ENCODE measurements at places on chromosomes 5 and 9.

DNA sequence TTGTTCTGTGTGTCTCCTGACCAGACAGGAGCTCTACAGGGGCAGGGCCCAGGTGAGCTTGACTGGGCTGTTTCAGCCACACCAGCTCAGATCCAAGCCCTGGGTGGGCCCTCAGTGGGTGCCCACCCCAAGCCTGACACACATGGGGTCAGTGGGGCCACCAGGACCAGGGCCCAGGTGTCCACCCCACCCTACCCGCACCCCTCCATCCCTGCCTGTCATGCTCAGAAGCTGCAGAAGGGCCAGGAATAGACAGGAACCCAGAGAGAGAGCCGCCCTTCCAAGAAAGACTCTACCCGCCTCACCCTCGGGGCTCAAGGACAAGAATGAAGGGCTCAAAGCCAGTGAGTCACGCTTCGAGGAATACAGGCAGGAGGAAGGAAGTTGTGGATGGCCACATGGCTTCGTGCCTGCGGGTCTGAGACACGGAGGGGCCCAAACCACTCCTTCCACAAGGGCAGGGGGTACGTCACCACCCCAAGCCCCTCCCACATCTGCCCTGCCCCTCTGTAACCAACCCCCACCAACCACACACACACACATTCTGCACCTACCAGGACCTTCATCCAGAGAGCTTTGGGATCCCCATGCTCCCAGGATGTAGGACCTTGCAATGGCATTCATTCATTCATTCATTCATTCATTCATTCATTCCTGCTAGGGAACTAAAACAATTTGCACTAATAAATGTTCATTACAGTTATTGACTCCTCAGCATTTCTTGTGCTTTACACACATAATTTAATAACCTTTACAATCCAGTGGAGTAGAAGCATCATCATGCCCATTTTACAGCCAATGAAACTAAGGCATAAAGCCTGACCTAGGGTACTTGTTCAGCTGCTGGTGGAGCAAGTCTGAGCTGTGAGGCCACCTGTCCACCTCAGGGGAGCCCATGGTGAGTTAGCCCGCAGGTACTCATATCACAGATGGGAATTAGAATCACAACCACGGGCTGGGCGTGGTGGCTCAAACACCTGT, 55.9 kb upstream of the STXBP1 start:
- DNase-seq, result no peak

DNA sequence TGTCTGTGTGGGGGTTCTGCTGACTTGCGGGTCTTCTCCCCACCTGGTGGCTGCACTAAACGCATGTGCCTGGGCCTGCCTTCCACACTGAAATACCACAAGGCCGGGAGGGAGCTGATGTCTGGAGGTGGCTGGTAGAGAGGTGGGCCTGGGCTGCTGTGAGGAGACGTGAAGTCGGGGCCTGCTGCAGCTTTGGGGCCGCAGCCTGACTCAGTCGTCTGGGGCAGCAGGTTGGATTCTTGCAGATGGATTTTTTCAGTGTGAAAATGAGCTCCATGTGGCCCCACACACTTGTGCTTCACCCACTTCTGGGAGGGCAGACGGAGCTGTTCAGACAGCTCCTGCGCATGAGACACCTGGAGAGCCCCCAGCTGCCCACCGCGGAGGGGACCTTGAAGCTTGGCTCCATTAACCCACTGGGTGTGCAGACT, 29.3 kb downstream of the COL5A1 start:
- no peak for DNase-seq

GRCh38 chr9:81877047-81877446, 51.2 kb upstream of the SPATA31D4 start:
- no peak for DNase-seq

- no peak for DNase-seq
These were observed 127.7 kb downstream of the CPLANE1 start for GRCh38 chr5:37121465-37121864.

- DNase-seq, result no peak
These were observed 74.1 kb downstream of the BNC2 start for GRCh38 chr9:16796304-16796825.

DNA sequence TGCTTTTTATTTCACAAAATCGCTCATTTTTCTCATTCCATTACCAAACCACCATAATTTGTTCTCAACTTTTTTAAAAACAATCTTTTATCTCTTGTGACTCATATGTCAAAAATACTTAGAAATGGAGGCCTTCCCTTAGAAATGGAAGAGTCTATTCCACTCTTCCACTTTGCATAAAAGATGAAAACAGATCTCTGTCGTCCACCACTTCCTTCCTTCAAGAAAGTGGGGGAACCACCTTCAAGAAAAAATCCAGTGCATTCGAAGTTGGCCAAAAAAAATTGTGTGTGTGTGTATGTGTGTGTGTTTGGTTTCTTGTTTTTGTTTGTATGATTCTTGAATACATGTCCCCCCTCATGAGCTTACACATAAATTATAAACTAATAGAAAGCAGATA, 628.8 kb upstream of the DMAC1 start:
- DNase-seq, result no peak

GRCh38 chr5:119332208-119332607, 23.6 kb upstream of the TNFAIP8 start:
- DNase-seq, result no peak

DNA sequence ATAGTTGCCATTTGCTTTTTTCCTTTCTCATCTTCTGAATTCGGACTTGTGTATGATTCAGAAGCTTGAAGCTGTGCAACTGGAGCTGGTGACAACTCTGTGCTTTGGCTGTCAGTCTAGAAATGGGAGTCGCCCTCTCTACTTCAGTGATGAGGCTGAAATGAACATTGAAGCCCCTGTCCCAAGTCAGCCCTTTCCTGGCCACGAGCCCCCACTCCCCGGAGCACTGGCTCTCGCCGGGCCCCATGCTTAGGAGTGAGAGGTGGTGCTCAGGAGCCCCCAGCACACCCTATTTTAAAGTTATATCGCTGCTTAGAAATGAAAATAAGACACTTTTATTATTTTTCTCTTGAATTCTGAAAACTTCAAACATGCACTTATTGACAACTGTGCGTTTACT, 66.0 kb downstream of the PSMB7 start:
- no peak for DNase-seq

- no peak for DNase-seq
These were observed 8.9 kb downstream of the DNLZ start for GRCh38 chr9:136354592-136355085.

DNA sequence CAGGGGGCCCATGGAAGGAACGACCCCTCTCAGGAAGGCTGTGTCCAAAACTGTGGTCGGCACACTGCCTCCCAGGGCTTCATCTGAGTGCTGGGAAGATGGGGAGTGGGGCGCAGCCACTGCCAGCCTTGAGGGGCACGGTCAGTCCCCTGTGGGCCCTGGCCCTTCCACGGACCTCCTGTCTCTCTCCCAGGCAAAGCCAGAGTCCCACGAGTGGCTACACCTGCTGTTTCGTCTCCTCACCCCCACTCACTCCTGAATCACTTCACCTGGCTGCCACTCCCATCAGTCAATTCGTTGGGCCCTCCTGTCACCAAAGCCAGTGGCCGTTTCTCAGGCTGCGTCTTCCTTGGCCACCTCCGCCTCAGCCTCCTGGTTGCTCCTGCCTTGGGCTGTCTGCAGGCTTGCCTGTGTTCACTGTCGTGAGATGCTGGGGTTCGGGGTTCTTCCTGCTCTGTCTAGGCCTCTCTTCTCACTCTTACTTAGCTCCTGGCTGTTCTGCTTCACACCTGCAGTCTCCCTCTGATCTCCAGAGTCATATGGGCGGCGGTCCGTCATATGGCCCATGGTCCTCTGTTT, 58.8 kb upstream of the RNF130 start:
- no peak for DNase-seq

- DNase-seq, result no peak
These were observed 22.5 kb upstream of the CCL21 start for GRCh38 chr9:34732478-34732877.

DNA sequence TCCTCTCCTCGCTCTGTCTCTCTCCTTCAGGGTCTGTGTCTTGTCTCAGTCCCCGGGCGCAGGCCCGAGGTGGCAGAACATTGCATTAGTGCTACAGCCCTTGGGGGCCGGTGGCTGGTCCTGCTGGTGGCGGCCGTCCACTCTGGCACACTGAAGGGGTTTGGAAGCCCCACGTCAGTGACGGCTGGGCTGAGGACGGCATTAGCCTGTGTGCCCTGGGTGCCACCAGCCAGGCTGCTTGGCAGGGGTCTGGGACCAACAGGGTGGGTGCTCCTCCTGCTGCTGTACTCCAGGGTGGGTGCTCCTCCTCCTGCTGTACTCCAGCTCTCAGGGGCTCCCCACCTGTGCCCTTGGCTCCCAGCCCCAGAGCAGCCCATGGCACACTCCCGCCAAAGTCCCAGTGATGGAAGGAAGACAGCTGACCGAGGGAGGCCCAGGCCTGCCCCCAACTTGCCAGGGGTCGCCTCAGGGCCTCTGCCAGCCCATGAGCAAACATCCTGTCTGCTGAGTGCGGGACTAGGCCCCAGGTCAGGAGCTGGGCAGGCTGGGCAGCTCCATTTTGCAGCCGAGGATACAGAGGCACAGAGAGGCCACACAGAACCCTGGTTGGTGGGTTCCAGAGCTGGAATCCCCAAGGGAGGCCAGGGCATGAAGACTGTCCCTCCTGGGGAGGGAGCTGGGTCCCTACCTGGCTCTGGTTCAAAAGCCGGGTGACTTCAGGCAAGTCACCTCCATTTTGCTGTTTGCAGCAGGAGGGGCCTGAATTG, 27.3 kb downstream of the SARDH start:
- no peak for DNase-seq

DNA sequence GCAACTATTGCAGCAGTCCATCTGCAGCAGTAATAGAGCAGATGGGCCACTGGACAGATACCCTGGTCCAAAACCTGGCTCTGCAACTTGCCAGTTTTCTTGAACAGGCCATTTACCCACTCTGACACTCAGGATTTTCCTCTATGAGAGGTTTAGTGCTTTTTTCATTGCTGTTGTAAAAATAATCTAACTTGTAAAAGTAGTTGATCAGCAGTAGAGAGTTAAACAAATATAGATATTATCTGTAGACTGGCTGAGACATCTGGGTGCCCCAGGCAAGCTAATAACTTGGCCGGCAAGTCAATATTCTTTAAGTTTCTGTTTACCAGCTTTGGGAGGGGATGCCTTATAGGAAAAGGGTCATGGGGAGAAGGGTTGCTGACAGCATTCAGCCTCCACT, 4.1 kb downstream of the DAPK1 start:
- DNase-seq, result no peak

- DNase-seq, result no peak
These were observed 2.4 kb upstream of the IL7R start for GRCh38 chr5:35854248-35854647.

GRCh38 chr9:123364241-123364824, 8.3 kb downstream of the CRB2 start:
- DNase-seq, result no peak

- no peak for DNase-seq
These were observed 8.7 kb downstream of the PCDH1 start for GRCh38 chr5:141869514-141869913.

DNA sequence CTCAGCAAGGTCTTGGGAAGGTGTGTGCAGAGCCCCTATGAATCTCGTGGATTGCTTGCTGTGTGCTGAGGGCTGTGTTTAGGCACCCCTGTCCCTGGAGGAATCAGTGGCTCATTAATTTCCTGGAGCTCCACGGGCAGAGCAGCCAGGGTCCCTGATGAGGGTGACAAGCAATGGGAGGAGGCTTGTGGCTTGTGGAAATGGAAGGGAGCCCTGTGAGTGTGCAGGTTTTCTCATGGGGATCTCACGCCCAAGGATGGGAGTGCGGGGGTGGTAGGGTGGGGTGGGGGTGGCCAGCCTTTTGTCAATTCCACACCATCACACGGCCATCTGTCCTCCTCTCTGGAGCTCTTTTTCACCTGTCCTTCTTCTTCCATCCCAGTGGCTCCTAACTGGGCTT, 25.3 kb downstream of the PHF2 start:
- no peak for DNase-seq

DNA sequence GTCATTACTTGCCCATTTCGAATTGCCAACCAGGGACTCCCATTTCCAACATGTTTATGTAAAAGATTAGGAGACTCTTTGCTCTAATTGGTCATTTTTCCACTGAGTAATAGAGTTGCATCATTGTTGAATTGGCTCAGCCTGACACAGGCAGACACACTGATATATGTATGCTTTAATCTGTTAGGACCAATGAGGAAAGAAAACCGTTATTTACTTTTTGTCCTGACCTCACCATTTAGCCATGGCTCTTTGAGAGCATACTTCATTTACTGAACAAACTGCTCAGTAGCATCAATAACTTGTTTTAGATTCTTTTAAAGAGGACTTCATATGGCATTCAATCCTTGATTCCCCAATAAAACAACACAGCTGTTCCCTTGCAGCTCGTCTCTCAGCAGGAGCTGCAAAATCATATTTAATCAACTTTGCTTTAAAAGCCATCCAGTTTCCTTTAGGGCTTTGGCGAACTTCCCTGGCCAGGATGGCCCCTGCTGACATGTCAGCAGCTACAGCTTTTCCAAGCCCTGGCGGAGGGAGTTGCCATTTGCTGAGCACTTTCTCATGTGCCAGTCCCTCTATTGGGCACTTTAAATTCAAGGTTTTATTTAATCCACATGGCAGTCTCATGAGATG, 251.5 kb upstream of the TNC start:
- no peak for DNase-seq

DNA sequence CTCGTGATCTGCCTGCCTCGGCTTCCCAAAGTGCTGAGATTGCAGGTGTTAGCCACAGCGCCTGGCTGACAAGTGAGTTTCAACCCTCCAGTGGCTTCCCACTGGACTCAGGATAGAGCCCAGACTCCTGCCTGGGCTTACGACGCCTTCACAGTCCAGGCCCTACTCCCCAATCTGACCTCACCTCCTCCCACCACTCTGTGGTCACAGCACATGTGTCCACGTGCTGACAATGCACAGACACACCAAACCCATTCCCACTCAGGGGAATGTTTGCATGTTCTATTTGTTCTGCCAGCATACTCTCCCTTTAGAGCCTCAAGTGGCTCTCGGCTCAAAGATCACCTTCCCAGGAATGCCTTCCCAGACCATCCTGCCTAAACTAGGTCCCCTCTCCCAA, 31.1 kb upstream of the TRIM14 start:
- no peak for DNase-seq

DNA sequence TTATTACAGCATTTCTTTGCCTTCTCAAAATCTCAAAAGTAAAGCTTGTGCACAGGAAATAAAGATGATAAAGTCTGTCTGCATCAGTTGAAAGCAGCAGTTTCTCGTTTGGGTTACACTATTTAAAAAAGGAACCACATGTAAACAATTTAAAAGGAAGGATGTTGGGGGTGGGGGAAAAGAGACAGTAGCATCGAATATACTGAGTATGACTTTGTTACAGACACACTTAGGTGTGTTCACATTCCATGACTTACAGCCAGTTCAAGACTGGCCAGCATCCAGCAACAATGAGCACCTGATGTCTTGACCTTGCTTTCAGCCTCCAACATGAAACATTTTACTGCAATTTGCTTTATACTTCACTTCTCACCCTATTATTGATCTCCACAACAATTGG, 8.7 kb downstream of the GAPT start:
- DNase-seq, result no peak

GRCh38 chr9:5895782-5896181, 5.1 kb downstream of the MLANA start:
- DNase-seq, result no peak

- DNase-seq, result no peak
These were observed 35.4 kb upstream of the ZNF354A start for GRCh38 chr5:178765753-178766300.
